ENCODE measurements at places on chromosomes 11 and 22. TPM values are rescaled to one million over a fixed set of nuclear protein-coding genes. Genes with fewer than 3 reads are reported as not detected.

GRCh38 chr11:95296621-95297025 is 65.6 kb upstream of the SESN3 start:
- no peak for DNase-seq

Gene DKK3
- total RNA-seq: 8.6 TPM

GRCh38 chr11:108218455-108218854 is 4.0 kb downstream of the NPAT start:
- DNase-seq: no peak

DNA sequence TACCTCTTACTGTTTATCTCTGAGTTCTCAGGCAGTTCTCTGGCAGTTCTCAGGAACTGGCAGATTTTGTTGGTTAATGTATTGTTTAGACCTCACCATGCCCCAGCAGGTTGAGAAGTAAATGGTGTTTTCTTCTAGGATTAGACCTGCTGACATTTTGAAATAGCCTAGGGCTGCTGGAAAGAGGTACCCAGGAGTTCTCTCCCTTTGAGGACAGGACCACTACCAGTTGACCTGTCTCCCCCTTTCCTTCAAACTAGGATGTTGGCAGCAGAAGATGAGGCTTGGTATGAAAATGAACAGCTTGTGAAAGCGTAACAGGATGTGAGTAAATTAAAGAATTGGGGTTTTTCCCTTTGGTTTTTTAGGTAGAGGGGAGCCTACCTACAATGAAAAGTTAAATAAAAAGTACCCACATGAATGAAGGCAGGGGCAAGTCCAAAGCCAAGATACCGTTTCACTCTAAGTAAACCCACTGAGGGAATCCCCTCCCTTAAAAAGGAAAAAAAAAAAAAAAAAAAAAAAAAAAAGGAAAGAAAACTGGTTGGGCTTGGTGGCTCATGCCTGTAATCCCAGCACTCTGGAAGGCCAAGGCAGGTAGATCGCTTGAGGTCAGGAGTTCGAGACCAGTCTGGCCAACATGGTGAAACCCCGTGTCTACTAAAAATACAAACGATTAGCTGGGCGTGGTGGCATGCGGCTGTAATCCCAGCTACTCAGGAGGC is 96.2 kb downstream of the PDHX start:
- no peak for DNase-seq

Gene GLB1L2
- 2.1 TPM for total RNA-seq

DNA sequence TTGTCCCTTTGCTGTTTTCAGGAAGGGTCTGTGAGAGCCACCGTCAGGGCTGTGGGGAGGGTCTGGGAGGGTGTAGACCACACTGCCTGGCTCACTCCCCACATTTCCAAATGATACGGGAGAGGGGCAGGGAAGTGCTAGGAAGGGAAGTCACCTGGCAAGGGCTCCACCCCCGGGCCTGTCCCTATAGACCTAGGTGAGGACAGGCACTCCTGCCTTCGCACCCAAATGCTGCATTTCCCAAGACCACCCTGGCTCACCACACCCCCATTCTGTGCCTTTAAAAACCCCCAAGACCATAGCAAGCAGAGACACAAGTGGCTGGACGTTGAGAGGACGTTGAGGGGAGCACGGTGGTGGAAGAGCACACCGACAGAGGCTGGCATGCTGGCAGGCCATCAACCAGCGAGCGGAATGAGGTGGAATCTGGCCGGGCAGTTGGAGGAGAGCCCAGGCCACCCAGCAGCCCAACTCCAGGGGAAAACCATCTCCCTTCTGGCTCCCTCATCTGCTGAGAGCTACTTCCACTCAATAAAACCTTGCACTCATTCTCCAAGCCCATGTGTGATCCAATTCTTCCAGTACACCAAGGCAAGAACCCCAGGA is 45.7 kb downstream of the GNB1L start:
- DNase-seq: no peak

Gene STK33
- total RNA-seq: 1.8 TPM

DNA sequence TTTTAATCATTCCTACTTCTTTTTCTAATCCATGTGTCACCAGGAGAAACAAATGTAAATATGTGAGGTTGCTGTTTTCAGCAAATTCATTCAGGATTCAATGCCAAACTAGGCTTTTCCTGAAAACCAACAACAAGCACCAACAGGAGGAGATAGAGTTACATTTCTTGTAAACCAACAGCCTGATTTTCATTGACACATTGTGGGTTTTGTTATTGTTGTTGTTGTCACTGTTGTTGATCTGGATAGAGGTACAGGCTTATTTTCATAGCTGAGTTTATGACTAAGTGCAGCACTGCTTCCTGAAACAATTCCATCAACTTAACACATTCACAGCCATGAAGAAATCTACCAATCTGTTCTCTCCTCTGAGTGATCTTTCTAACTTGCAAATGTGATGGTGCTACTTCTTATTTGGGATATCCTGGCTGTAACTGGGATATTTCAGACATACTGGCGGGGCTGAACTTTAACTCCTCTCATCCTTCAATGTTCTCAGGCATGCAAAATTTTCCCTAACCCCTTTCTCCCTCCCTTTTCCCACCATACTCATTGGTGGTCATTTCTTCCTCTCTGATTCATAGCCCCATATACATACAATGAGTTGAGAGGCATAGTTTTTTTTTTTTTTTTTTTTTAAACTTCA is 65.5 kb downstream of the ME3 start:
- no peak for DNase-seq

DNA sequence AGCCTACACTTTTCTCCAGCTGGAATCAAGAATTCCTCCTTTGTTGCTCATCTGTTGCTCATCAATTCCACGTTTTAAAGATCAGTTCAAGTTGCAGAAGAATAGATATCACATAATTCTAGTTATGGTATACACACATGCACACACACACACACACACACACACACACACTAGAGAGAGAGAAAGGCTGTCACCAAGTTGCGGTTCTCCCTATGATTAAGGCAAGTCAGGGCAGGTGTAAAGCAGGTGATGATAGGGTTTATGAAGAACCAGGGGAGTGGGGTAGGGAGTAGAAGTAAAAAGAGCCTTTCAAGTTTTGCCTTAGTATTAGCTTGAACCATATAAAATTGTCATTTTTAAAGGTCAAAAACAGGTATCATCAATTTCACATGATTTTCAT is 31.7 kb upstream of the TMPRSS4 start:
- no peak for DNase-seq

DNA sequence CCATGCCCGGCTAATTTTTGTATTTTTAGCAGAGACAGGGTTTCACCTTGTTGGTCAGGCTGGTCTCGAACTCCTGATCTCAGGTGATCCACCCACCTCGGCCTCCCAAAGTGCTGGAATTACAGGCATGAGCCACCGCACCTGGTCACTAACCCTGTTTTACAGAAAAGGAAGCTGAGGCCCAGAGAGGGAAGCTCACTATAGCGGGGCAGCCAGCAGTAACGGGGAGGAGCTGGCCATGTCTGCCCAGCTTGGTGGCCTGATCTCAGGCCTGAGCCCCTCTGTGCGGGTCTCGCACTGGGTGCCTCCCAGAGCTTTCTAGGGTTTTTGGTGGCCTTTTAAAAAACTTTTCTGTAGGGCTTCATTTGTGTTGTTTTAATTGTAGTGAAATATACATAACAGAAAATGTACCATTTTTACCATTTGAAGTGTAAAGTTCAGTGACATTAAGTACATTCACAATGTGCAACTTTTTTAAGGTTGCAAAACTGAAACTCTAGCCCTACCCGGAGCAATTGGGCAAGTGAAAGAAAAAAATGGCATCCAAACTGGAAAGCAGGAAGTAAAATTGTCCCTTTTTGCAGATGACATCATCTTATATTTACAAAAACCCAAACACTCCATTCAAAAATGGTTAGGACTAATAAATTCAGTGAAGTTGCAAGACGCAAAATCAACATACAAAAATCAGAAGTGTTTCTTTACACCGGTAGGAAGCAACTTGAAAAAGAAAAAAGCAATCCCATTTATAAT is 14.5 kb upstream of the CYTH4 start:
- no peak for DNase-seq

- no peak for DNase-seq
Observed at GRCh38 chr22:34588871-34589545, 476.9 kb upstream of the ISX start.

DNA sequence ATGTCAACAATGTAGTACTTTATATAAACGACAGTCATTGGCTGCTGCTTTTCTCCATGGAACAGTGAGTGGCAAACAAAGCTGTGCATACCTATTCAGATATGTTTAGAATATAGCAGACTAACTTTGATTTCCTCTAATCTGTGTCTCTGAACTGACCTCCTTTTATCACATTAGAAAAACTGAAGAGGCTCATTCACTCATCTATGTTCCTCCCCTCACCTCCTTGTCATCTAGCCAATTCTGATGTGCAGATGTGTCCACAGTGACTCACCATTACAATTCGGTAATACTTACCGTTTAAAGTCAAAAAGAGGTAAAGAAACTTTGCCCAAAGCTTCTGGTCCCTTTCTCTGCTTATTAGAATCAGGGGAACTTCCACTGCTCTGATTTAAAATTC is 51.5 kb upstream of the RPS13 start:
- DNase-seq: no peak

- peak; percentile 89 for DNase-seq
Observed at GRCh38 chr11:57324886-57325734, at the start of gene TNKS1BP1. TNKS1BP1 (minus strand) TSS chr11:57324952; CDS start chr11:57321885, 3,067 bp downstream.

Gene TSG101
- total RNA-seq: 45.7 TPM

- DNase-seq: no peak
Observed at GRCh38 chr11:61588728-61589191, 7.9 kb upstream of the SYT7 start.

DNA sequence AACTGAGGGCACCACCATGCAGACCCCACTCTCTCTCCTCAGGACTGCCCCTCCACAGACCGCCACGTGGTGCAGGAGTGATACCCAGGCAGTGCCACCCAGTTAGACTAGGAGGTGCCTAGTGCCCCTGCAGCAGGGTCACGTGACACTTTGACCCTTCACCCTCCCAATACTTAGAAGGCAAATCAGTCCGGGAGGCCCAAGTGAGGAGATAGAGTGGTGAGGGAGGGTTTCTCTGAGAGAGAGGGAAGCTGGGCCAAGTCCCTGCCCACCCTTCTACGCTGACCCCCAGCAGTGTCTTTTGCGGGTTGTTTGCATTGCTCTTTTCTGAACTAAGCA is 84.6 kb downstream of the BUD13 start:
- DNase-seq: no peak

DNA sequence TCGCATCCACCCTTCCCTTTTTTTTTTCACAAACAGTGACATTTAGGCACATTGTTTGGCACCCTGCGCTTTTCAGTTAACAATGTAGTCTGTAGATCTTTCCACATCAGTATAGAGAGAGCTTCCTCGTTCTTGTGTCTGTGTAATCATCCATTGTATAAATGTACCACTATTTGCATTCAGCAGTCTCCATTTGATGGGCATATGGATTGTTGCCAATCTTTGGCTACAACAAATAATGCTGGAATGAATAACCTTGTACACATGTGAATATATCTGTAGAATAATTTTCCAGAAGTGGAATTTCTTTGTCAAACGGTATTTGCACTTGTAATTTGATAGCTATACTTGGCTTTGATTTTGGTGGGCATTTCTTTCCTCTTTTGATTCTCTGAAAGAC is 17.1 kb downstream of the MPEG1 start:
- no peak for DNase-seq

DNA sequence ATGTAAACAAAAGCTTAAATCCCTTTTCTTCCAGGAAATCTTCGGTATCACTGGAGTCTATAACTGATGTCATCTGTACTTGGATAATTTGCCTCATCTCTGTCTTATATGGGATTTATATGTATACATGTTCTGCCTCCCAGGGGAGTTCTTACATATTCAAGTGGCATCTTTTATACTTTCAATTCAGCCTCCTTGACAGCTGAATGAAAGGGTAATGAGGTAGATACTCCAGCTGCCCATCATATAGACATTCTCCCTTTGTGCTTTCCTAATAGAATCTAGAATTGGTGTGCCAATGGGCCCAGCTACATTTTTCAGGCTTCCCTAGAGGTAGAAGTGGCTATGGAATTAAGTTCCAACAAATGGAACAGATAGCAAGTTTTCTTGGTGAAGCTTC is 223.8 kb downstream of the LRRC4C start:
- no peak for DNase-seq

DNA sequence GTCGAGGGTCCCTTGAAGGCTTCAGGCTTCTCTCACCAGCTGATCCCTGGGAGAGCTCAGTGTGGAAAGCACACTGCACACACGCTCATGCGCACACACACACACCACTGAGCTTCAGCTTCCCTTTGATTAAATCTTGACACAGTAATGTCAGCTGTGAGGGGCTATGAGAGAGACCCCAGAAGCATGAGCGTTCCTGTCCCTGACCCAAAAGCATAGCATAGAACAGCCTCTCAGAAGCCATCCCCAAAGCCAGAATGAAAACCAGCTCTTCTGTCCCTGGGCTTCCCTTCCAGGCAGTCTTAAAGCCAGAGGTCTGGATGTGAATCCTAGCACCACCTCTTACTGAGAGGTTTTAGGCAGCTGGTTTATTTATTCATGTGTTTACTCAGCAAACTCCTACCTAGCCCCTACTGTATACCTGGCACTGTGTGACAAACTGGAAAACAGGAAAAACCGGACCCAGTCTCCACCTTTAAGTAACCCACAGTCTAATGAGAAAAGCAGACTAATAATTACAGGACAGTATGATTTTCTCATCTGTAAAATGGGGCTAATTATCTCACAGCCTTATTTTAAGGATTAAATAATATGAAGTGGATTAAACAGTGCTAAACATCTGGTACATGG is 15.9 kb downstream of the GALNT18 start:
- no peak for DNase-seq

Gene CEND1
- total RNA-seq: not detected

GRCh38 chr22:29393019-29393608 is 4.7 kb upstream of the AP1B1 start:
- DNase-seq: no peak

Data from naive thymus-derived CD8-positive, alpha-beta T cell (primary cell).